ENCODE measurements at places on chromosomes 6 and 20. TPM values are rescaled to one million over a fixed set of nuclear protein-coding genes. Genes with fewer than 3 reads are reported as not detected.

The LAMP5 gene
- total RNA-seq = 0.14 TPM

DNA sequence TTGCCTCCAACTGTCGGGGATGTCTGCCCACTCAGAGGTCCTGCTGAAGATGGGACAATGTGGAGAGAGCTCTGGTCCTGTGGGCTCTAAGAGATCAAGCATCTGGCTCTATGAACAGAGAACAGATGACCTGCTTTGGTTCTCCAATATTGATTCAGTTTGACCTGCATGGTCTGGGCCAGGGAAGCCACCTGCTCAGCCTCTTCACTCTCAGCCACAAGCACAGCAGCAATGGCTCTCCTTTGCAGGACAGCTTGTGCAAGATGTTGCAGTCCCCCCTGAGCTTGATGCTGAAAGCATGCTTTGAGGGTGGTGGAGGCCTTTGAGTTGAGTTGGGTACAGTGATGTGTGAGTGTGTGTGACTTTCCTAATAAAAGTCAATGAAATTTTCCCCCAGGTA is 18.6 kb upstream of the MCM3 start:
- DNase-seq = no peak

The SIRT5 gene
- total RNA-seq = 8.2 TPM

The ARFRP1 gene
- total RNA-seq = 49.0 TPM

- no peak for DNase-seq
Observed at GRCh38 chr6:166313255-166314070, 5.3 kb upstream of the PRR18 start.

DNA sequence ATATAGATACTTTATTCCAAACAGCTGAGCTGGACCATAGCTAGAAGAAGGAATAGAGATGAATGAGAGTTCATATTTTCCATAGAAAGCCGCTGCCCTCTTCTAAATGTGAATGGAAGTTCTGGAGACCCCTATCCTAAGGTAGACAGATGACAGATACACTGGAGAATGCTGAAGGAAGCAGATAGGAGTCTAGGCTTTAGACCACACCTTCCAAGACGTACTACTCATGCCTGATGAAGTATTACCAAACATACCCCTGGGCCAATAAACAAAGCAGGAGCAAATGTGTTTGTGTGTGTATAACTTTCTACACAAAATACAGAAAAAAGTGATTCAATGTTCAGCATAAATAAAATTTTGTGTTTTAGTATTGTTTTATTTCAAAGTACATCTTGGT is 9.1 kb upstream of the SLC17A2 start:
- no peak for DNase-seq

- DNase-seq = no peak
Observed at GRCh38 chr20:3747471-3747870, 15.0 kb downstream of the HSPA12B start.

- peak; percentile 24 for DNase-seq
Observed at GRCh38 chr6:32087574-32088486, 21.3 kb downstream of the TNXB start.

GRCh38 chr6:40192516-40192915 is 258.3 kb upstream of the MOCS1 start:
- DNase-seq = no peak

GRCh38 chr20:38671186-38671585 is 53.1 kb upstream of the SLC32A1 start:
- no peak for DNase-seq

- DNase-seq = no peak
Observed at GRCh38 chr20:17282501-17282900, 55.7 kb downstream of the PCSK2 start.

DNA sequence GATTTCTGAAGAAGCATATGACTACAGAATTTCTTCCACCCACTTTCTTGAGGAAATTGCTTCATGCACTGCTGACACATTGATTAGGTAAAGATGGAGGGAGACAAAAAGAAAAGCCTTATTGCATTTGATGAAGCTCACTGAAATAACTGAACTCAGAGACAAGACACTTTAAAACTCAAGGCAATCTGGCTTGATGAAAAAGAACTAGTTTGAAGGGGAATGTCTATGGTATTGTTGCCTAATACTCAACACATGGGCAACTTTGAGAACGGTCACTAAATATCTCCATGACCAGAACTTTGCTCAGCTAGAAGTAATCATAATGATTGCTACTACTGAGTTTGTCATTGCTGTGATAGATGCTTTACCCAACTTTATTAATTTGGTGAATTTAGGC is 38.1 kb downstream of the HTR1B start:
- no peak for DNase-seq

The CALHM6 gene
- total RNA-seq = 0.32 TPM

GRCh38 chr20:52683761-52684160 is 288.4 kb upstream of the TSHZ2 start:
- no peak for DNase-seq

DNA sequence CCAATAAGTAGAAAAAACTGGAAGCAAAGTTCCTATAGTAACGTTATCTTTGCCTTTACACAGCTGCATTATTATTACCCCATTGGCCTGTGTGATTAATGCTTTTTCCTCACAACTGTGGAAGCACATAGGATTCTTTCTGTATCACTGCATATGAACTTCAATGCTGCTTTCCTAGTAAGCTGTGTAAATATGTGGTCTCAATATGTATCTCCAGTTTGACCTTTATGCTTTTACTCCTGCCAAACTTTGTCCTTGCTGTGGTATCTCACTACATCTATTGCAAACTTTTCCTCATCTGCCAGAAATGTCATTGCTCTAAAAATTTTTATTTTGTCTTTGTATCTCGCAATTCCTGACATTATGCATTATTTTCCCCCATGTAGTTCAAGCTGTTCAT is 168.6 kb downstream of the ZFAND3 start:
- no peak for DNase-seq

The WFDC10B gene
- total RNA-seq = not detected

GRCh38 chr20:46062621-46063020 is 27.1 kb downstream of the NCOA5 start:
- DNase-seq = no peak

DNA sequence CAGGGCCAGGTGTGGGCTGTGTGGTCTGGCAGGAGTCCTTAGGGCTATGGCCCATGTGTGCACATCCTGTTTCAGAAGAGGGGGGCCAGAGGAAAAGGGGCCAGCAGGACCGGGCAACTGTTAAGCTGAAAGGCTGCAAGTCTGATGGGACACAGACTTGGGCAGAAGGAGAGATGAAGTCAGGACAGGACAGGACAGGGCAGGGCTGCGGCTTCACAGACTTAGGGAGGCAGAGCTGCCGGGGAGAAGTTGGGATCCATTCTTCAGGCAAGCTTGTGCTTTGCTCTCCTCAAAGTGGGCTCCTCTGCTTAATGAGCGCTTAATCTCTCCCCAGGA is 28.7 kb downstream of the MOCS1 start:
- DNase-seq = no peak

GRCh38 chr6:55319961-55320695 is 7.1 kb upstream of the GFRAL start:
- DNase-seq = no peak

- DNase-seq = no peak
Observed at GRCh38 chr20:20393207-20394120, 25.6 kb downstream of the INSM1 start.

DNA sequence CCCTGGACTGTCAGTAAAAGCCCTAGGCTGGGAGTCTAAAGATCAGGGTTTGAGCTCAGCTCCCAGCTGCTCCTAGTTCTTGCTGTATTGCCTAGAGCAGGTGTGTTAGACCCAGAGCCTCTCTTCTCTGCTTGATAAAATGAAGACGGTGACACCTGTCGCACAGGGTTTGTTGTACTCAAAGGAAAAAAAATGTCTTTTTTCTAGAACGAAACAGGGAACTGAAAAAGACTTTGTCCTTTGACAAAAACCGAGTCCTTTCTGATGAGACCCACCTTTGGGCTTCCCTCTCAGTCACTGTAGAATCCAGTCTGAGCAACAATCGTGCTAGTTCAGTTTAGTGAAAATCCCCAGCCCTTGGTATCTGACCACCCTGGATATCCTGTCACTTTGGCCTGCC is 102.1 kb upstream of the LAMP5 start:
- no peak for DNase-seq

DNA sequence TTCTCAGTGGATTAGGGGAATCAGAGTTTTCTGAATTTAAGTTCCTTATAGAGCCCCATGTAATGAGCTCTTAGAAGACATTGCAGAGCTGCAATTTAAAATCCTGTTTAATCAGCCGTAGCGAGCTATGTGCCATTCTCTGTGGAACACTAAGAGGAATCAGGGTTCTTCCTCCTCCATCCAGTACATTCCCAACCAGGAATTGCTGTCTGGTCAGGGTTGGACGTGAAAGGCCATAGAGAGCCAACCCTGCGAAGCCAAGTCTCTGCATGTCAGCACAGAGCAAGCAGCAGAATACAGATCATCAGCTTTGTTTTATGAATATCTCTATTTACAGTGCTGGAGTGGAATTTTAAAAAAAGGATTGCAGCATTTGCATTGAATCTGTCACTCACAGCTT is 366.0 kb downstream of the LAMA2 start:
- no peak for DNase-seq

DNA sequence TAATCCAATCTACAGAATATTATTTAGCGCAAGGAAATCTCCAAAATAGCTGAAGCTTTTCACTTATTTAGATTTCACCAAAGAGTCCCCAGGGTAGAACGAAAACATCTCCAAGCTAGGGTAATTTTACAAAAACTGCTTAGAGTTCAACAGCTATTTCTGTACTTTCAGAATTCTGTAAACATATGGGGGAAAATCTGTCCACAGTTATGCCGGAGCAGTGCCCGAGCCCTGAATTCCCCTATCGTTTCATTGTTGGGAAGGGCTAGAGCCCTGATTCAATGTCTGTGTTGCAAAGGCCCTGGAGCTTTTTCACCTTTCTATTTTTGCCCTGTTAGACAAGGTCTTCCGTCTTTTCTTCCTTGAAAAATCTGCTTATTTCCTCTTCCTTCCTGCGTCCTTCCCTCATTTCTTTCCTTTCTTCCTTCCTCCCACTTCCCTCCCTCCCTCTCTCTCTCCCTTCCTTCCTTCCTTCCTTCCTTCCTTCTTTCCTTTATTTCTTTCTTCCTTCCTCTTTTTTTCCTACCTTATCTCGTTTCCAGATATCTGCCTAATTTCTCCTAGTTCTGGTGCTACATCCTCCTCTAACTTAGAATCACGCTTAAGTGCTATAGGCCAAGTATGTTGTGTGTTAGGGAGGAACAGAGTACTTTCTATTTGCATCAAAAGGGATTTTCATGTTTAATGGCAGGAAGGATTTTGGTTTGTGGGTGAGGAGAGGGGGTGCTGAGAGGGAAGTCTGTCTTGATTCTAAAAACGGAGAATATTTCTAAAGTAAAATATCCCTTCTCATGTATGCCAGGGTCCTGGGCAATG is 122.5 kb upstream of the BMP2 start:
- DNase-seq = no peak

DNA sequence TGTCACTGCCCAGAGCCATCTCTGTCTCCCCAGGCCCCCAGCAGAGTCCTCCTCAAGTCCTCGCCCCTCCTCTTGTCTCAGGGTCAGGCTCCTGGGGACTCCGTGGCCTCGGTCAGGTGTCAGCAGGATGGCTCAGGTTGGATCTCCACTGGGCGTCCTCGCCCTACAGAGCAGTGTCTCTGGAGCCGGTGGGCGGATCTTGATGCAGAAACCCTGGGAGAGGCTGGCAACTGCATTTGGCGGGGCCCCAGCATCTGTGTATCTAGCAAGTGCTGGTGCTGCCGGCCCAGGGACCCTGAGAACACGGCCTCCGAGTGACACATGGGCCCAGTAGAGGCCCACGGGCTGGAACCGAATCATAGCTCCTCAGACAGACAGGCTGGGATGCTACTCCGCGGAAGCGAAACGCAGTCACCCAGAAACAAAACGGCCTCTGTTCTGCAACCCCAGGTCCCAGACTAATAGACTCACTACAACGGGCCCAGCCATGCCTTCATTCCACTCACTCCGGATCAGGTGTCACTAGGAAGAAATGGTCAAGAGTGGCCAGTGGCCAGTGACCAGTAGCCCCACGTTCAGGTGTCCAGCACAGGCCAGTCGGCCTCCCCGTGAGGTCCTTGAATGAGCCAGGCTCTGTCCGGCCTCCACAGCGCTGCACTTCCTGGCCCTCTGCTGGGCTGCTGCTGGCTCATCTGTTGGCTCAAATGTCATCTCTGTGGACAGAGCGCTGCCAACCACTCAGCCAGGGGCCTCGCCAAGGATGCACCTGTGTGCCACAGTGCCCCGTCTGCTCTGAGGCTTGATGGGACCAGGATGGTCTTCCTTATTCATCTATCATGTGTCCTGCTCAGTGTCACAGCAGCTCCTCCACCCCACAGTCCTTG is 12.6 kb upstream of the FRMD1 start:
- no peak for DNase-seq

- DNase-seq = no peak
Observed at GRCh38 chr6:92125681-92126080, 1293.7 kb downstream of the EPHA7 start.

The HRH3 gene
- total RNA-seq = not detected

DNA sequence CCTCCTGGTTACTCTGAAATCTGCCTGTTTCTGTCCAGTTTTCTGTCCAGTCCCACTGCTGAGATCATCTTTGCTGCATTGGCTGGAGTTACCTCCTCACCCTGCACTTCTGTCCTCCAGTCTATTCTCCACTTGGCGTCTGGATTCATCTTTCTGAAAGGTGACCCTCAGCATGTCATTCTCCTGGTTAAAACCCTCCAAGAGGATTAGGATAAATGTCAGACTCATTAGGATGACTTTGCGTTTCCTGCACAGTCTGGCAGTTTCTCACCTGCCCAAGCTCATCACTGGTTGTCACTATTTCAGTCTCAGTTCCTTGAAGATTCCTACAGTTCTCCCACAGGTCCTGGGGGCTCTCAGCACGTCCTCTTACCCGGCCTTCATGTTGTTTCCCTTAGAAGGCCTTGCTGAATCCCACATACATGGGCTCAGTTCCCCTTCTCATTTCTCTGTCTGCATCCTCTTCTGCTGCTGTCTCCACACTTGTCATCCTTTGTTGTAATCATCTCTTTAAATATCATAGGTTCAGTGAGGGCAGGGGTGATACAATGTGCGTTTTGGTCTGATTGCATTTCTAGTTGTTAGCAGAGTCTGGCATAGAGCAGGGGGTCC is 374.8 kb downstream of the QKI start:
- DNase-seq = no peak

All from pulmonary artery endothelial cell (primary cell).